ENCODE measurements at places on chromosomes 12 and 14.

DNA sequence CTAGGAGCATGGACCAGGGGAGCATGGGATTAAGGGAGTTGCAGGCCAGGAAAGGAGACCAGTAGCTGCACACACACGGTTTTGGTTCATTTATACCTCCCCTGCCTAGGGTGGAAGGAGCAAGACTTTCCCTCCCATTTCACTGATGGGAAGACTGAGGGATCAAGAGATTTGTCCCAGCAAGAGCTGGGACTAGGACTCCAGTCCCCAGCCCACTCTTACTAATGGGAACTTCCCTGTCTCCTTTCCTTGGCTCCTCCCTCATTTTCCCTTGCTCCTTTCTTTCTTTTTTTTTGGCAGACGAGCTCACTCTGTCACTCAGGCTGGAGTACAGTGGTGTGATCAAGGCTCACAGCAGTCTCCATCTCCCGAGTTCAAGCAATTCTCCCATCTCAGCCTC is 13.0 kb downstream of the SCNN1A start:
- no peak for DNase-seq

DNA sequence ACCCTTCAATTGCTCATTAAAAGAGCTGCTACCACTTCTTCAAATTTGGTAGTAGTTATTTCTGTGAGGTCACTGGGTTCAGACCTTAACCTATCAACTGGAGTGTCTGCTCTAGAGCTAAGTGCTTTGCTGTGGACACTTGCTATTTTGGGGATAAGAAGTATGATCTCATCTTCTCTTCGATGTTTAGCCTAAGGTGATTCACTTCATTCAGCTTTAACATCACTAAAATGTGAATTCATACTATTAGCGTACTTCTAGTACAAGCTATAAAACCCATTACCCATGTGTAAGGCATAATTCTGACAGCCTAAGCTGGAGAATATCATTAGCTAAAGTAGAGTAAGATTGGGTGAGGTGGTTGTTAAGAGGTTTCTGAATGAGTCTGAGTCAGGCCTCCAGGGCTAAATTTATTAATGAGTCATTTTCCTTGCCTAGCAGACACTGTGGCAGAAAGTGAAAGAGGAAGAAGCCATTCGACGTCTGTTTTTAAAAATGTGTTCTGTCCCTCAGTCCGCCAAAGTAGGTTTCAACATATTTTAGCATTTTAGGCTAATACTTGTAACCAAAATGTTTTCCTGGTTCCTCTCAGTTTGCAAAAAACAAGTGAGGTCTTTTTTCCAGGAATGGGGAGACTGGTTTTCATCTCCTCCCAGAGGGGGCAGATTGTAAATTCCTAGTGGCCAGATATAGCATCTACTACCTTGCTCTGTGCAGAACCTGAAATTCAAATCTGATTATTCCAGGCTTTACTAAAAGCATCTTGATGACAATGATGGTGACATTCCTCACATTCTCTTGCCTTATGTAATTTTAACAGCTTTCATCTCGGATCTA is 103.6 kb downstream of the SSPN start:
- no peak for DNase-seq

- no peak for DNase-seq
These were observed 48.0 kb upstream of the ARID2 start for GRCh38 chr12:45681465-45681864.

GRCh38 chr12:130198026-130198662 is 35.9 kb downstream of the FZD10 start:
- DNase-seq, result no peak

GRCh38 chr14:82854901-82855300 is 1321.2 kb upstream of the SEL1L start:
- DNase-seq, result no peak
